CD14-positive monocyte (primary cell): ENCODE measurements at places on chromosomes 7 and 10. TPM values are rescaled to one million over a fixed set of nuclear protein-coding genes. Genes with fewer than 3 reads are reported as not detected.

The PVRIG gene
- 0.06 TPM in 1 of 2 replicates, not detected in the other for polyA plus RNA-seq

The UROS gene
- 39.8 TPM for polyA plus RNA-seq

The GLCCI1 gene
- polyA plus RNA-seq: 0.89 TPM

The SLC29A3 gene
- polyA plus RNA-seq: 16.6 TPM

The AUTS2 gene
- 0.32 and 0.35 TPM in 2 replicates for polyA plus RNA-seq

The TMEM196 gene
- polyA plus RNA-seq: not detected

The HYAL4 gene
- not detected in 2 replicates for polyA plus RNA-seq

The CPVL gene
- 1,111 TPM for polyA plus RNA-seq

- H3K4me3 ChIP-seq: no peak overlapping the region
- DNase-seq: no peak
- H3K27ac ChIP-seq: no peak overlapping the region
- no peaks in the 10 kb centered on the region for H3K4me1 ChIP-seq
- H3K27me3 ChIP-seq: no peaks in the 10 kb centered on the region
Observed at GRCh38 chr7:55413442-55413841, 48.3 kb downstream of the LANCL2 start.

- H3K4me3 ChIP-seq: no peak overlapping the region
- no peaks in the 10 kb centered on the region for H3K36me3 ChIP-seq
- no peak overlapping the region for H3K27ac ChIP-seq
- H3K27me3 ChIP-seq: no peaks in the 10 kb centered on the region
- no peak for DNase-seq
Observed at GRCh38 chr7:90692396-90692795, 96.3 kb downstream of the CDK14 start.

DNA sequence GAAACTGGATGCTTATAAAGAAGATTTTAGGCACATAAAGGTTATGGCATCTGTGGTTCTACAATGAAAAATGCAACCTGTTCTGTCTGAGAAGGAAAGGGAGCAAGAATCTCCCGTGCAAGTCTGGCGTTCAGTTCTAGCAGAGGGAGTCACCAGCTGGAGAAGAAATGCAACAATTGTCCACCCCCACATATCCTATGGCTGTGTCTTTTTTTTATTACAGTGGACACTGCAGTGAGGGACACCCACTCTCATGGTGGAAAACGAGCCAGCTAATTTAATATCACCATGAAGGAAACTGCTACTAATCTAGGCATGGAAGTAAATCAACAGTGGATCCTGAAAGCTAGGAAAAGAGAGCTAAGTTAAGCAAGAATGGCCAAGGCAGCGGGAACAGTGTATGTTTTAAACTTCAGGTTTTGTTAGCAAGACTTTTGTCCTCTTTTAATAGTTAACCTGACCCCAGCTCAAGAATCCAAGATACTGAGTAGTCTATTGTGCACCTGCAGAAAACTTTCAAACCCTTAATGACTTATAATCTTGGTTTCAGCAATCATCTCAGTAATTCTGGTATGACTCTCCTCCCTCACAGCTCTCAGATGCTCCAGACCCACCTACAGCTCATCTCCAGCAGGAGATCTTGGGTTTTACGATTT is 149.3 kb downstream of the FGFR2 start:
- no peaks in the 10 kb centered on the region for H3K27me3 ChIP-seq
- no peak overlapping the region for H3K27ac ChIP-seq
- DNase-seq: no peak
- no peaks in the 10 kb centered on the region for H3K4me1 ChIP-seq

- peak; percentile 16 for DNase-seq
- H3K36me3 ChIP-seq: no peaks in the 10 kb centered on the region
- peak overlapping the region; percentile 63 for H3K27ac ChIP-seq
- peaks cover 10% of the 10 kb centered on the region for H3K4me1 ChIP-seq
- H3K4me3 ChIP-seq: no peak overlapping the region
- no peaks in the 10 kb centered on the region for H3K27me3 ChIP-seq
Observed at GRCh38 chr7:7051206-7051877, 131.0 kb upstream of the C1GALT1 start.

DNA sequence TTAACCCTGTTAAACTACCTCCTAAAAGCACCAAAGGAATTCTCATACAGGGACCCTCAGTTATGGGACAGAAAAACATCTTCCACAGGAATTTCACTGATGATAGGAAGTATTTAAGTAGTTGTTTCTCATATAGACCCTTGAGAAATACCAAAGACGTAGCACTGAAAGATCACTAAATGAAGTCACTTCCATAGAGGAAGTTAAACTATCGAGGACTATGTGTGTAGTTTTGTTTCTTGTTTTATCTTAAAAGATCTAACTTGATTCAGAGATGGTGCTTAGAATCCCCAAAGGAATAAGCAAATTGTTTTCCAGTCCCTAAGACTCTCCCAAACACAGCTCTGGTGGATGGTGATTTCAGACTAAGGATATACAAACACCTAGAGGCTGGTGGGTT is 94.8 kb upstream of the AFAP1L2 start:
- H3K4me3 ChIP-seq: no peak overlapping the region
- no peak for DNase-seq
- no peaks in the 10 kb centered on the region for H3K27me3 ChIP-seq
- peaks cover 15% of the 10 kb centered on the region for H3K4me1 ChIP-seq
- no peak overlapping the region for H3K27ac ChIP-seq

GRCh38 chr7:112266595-112267270 is 60.2 kb downstream of the ZNF277 start:
- peaks cover 12% of the 10 kb centered on the region for H3K4me1 ChIP-seq
- no peak overlapping the region for H3K27ac ChIP-seq
- no peak overlapping the region for H3K4me3 ChIP-seq
- H3K27me3 ChIP-seq: no peaks in the 10 kb centered on the region
- H3K36me3 ChIP-seq: no peaks in the 10 kb centered on the region

- H3K27me3 ChIP-seq: no peaks in the 10 kb centered on the region
- peaks cover 11% of the 10 kb centered on the region for H3K4me1 ChIP-seq
Observed at GRCh38 chr10:14312014-14312413, 18.7 kb downstream of the FRMD4A start.

- no peak overlapping the region for H3K27ac ChIP-seq
- no peaks in the 10 kb centered on the region for H3K27me3 ChIP-seq
Observed at GRCh38 chr10:15295537-15296325, 75.4 kb downstream of the FAM171A1 start.

DNA sequence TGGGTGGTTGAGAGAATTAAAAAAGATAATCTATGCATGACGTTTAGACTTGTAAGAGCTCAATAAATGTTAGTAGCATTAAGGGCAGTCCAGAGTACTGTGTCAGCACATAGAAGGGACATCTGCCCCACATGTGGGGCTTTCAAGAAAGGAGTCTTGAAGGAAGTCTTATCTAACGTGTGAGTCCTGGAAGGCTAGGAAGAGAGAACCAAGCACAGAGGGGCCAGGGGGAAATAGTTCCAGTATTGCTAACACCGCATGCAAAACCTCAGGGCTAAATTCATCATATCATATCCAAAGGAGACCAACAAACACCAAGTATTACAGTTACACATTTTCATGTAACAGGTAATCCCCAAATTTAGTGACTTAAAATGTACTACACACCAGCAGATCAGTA is 122.7 kb downstream of the AOAH start:
- H3K4me1 ChIP-seq: peaks cover 17% of the 10 kb centered on the region
- no peaks in the 10 kb centered on the region for H3K27me3 ChIP-seq
- no peak overlapping the region for H3K4me3 ChIP-seq
- peaks cover 100% of the 10 kb centered on the region for H3K36me3 ChIP-seq
- DNase-seq: no peak

DNA sequence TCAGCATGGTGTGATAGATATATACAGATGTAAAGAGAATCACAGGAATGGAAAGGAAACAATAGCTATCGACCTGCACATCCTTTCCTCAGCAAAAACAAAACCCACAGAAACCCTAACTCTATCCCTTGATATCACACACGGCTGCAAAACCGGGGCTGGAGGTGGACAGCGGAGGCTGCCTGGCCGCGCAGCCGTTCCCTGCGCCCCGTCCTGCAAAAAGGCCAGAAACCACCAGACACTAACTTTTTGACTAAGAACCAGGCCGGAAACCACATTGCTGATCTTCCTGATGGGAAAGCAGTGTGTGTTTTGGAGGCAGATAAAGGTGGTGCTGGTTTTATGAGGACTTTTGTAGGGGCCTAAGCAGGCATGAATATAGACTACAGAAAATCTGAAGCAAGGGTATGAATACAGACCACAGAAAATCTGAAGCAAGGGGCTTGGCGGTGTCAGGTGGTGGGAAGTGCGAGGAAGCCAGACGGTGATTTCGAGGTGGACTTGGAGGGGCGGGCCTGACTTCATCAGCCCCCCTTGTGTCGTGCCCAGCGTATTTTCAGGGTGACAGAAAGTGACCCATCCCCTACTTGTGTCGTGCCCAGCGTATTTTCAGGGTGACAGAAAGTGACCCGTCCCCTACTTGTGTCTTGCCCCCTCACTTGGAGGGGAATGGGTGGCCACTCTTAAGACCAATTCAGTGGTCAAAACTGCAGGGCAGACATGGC is 123.3 kb downstream of the WDR37 start:
- H3K36me3 ChIP-seq: no peaks in the 10 kb centered on the region
- H3K4me3 ChIP-seq: no peak overlapping the region
- no peaks in the 10 kb centered on the region for H3K27me3 ChIP-seq
- no peaks in the 10 kb centered on the region for H3K4me1 ChIP-seq
- no peak for DNase-seq

GRCh38 chr7:139850906-139851305 is 21.8 kb downstream of the TBXAS1 start:
- peak overlapping the region; percentile 13 for H3K27ac ChIP-seq
- no peak overlapping the region for H3K4me3 ChIP-seq
- H3K4me1 ChIP-seq: peaks cover 39% of the 10 kb centered on the region
- H3K27me3 ChIP-seq: no peaks in the 10 kb centered on the region
- DNase-seq: no peak

GRCh38 chr10:116878123-116878522 is 28.8 kb downstream of the ENO4 start:
- no peaks in the 10 kb centered on the region for H3K36me3 ChIP-seq
- no peaks in the 10 kb centered on the region for H3K4me1 ChIP-seq
- no peak overlapping the region for H3K4me3 ChIP-seq
- peaks cover 7% of the 10 kb centered on the region for H3K27me3 ChIP-seq
- DNase-seq: no peak

GRCh38 chr10:116848944-116849247 is 403 bp upstream of the ENO4 start:
- peaks cover 53% of the 10 kb centered on the region for H3K27me3 ChIP-seq
- DNase-seq: no peak
- no peak overlapping the region for H3K27ac ChIP-seq
- no peaks in the 10 kb centered on the region for H3K36me3 ChIP-seq
- peaks cover 17% of the 10 kb centered on the region for H3K4me1 ChIP-seq

- no peak overlapping the region for H3K4me3 ChIP-seq
- peaks cover 92% of the 10 kb centered on the region for H3K36me3 ChIP-seq
- no peak overlapping the region for H3K27ac ChIP-seq
- H3K4me1 ChIP-seq: no peaks in the 10 kb centered on the region
Observed at GRCh38 chr7:47327698-47328391, 254.1 kb downstream of the TNS3 start.

DNA sequence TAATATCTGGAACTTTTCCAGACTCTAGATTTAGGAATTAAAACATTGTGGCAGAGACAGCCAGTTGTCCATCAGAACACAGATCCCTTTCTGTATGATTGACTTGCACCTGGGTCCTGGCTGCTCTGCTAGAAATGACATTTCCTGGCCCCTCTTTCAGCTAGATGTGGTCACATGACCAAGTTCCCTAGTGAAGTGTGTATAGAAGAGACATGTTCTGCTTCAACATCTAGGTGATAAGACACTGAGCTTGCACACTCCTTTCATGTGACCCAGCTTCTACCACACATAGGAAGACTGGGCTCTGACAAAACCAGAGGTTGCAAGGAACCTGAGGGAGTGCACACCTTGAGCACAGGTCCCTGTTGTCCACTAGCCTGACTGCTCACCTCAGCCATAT is 22.8 kb upstream of the DYNC1I1 start:
- no peaks in the 10 kb centered on the region for H3K36me3 ChIP-seq
- H3K4me3 ChIP-seq: no peak overlapping the region
- H3K4me1 ChIP-seq: no peaks in the 10 kb centered on the region
- H3K27me3 ChIP-seq: no peaks in the 10 kb centered on the region
